Sciatic nerve (tissue), 2 donors: ENCODE measurements at places on chromosomes 4 and X. TPM values are rescaled to one million over a fixed set of nuclear protein-coding genes. Genes with fewer than 3 reads are reported as not detected.

GRCh38 chr4:14568351-14568750 lies 433.9 kb upstream of the CPEB2 start:
- DNase-seq, result no peak

Gene NKRF
- total RNA-seq, result 9.8 TPM

DNA sequence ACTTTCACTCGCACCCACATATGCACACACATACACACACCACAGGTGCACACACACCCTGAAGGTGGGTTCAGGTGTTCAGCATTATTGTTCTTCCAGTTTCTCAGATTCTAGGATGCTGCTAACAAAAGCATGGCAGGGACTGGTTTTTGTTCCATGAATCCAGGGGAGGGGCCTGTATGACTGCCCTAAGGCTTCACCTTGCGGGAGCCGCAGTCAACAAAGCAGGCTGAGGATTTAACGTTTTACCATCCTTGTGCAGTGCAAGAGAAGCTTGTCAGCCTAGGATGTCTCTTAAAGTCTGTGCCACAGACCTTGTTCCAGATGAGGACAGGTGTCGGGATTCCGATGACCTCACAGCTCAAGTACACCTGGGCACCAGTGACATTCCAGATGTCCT lies 61.8 kb downstream of the POLR2B start:
- no peak for DNase-seq

Gene S100G
- total RNA-seq, result not detected

DNA sequence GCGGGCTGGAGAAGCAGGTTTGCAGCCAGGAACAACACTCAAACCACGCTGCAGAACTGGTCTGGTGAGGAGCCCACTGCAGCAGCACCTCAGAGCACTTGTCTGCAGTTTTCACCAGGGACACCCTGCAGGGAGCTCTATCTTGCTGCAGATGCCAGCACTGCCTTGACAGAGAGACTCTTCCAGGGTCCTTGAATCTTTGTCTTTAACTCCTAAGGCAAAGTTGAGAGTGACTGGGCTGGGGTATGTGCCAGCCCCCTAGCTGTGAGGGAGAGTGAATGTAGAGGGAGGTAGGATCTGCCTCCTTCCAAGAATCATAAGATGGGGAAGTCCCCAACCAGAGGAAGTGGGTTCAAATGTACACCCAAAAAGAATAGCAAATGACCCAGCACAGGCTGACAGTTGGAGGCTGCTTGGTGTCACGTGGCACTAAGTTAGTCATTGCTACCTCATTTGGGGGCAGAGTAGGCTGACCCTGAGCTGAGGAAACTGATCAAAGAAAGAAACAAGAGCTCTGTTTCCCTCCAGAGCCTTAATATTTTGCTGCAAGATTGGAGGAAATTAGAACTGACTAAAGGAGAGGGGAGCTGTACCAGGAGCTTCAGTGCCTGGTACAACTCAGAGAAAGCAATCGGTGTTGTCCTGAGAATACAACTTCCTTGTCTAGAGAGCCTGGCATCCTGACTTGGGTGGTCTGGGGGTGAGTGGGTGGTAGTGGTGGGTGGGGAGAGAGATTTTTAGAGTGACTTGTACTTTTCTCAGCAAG lies 28.2 kb upstream of the HUWE1 start:
- no peak for DNase-seq

DNA sequence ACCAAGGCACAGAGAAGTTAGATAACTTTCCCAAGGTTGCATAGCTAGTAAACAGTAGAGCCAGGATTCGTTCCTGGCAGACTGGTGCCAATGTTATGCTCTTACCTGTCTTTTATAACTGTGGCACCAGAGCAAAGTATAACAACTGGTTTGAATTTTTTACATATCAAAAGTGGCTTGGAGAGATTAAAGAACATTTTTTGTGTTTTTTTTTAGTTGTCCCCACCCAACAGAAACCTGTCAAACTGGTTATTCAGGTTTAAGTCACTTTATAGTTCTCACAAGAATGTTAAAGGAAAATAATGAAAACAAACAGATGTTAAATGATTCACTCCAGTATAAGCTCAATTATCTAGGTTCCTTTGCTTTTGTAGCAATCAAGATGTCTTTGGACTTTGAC lies 15.6 kb upstream of the FAM47E start:
- DNase-seq, result no peak

GRCh38 chr4:8185295-8185694 lies 13.8 kb upstream of the SH3TC1 start:
- DNase-seq, result no peak

Gene FTHL17
- not detected for total RNA-seq

DNA sequence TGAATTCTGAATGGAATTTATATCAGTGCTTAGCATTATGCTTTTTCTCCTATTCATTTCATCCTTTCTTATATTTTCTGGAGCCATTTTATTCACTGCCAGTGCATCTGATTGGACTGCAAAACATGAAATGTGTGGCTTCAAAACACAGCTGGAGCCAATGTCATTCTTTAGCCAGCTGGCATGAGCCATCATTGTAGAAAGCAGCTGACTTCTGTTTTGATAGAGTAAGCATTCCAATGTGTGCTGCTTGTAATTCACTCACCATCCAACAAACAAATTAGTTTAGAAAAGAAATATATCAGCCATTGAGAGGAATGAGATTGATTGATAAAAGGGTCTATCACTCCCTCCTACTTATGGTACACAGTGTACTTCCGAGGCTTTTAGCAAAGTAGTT lies 2616.0 kb downstream of the ARAP2 start:
- no peak for DNase-seq

GRCh38 chr4:7399440-7400234 lies 35.1 kb downstream of the PSAPL1 start:
- DNase-seq, result peak; percentile 28

GRCh38 chrX:12981880-12982279 lies 7.0 kb downstream of the TMSB4X start:
- no peak for DNase-seq

Gene HTR2C
- 0.22 TPM for total RNA-seq

Gene MAGEA8
- not detected for total RNA-seq

DNA sequence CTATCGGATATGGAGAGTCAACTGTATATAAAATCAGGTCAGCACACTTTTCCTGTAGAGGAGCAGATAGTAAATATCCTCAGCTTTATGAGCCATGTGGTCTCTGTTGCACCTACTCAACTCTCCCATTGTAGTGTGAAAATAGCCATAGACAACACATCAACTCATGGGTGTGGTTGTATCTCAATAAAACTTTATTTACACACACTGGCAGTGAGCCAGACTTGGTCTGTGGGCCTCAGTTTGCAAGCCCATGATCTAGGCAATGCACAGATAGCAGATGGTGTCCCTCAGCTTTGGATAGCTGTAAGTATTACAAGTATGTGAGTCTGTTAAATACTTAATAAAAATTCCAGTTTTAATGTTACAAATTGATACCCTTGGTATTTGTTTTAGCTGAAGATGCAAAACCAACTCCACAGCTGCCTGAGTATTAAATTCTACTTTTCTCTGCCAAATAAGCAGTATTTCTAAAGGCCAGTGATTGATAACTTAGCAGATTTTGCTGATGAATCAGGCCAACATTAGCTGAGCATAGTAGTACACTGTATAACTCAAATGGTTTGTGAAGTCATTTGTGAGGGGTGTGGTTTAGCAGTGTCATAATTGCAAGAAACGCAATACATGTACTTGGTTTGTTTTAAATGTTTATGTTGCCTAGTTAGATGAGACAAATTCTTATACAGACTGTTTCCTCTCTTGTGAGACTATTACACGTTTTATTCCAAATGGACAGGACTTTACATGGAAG lies 87.3 kb downstream of the GPR143 start:
- no peak for DNase-seq

Gene SLC6A14
- total RNA-seq, result 0.18 TPM

DNA sequence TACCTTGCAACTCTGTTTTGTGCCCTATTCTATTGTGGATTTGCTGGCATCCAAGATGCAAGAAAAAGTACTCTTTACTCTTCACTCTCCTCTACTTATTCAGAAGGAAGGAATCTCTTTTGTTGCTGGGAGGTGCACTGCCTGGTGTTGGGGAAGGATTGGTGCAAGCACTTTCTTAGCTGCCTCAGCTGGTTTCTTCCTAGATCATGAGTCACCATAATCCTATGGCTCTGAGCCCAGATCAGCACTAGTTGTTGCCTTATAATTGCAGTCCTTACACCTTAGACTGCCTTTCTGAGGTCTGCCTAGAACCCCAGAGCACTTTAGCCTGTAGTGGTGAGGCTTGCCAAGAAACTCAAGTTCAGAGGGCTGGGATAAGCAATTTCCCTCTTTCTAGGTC lies 37.0 kb upstream of the CT83 start:
- DNase-seq, result no peak
